ENCODE measurements at places on chromosomes 3 and 15.

DNA sequence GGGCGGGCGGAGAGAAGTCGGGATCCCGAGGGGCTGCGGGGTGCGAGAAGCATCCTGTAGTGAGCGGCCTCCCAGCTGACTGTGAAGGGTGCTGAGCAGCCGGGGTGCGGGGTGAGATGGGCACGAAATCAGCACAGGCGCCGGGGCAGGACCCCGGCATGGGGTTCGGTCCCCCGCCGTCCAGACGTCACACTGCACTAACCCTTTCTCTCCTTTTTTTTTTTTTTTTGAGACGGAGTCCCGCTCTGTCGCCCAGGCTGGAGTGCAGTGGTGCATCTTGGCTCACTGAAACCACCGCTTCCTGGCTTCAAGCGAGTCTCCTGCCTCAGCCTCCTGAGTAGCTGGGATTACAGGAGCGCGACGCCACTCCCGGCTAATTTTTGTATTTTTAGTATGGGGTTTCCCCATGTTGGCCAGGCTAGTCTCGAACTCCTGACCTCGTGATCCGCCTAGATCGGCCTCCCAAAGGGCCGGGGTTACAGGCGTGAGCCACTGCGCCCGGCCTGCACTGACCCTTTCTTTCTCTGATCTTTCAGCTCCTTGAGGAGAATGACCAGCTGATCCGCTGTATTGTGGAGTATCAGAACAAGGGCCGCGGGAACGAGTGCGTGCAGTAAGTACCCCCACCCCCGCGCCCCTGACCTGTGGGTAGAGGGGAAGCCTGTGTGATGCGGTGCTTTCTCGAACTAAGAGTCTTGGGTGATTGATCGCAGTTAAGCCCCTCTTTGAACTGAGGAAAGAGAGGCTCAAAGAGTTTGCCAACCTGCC is 513 bp downstream of the SS18L2 start:
- DNase-seq = no peak

- DNase-seq = no peak
These were observed 24.5 kb downstream of the CHDH start for GRCh38 chr3:53821631-53822121.

- DNase-seq = no peak
These were observed 75.9 kb downstream of the TMEM108 start for GRCh38 chr3:133113927-133114597.

- DNase-seq = no peak
These were observed 19.0 kb upstream of the DMXL2 start for GRCh38 chr15:51641490-51642130.

GRCh38 chr15:62877276-62877857 is 165.2 kb upstream of the TPM1 start:
- no peak for DNase-seq

DNA sequence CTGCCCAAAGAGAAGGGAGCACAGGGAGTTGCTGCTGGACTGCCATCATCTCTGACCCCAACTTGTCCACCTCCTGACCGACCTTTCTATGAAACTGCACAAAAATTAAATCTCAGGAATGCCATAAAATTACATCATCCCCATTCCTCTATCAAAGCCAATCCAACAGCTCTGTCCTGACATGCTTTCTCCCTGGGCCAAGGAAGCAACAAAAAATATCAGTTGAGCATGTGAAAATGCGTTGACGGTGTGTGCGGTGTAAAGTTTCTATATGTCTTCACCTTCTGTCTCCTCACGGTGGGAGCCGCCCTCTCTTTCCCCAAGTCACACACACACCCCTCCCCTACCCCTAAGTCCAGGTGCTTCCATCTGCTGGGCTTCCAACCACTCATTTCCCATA is 3.6 kb upstream of the ZNF774 start:
- no peak for DNase-seq

- DNase-seq = peak; percentile 36
These were observed 474 bp downstream of the ATP2C1 start for GRCh38 chr3:130894130-130894985.

GRCh38 chr3:90184861-90185260 is 1077.4 kb downstream of the EPHA3 start:
- DNase-seq = no peak

GRCh38 chr3:120693439-120694171 is 11.6 kb upstream of the HGD start:
- DNase-seq = no peak

- DNase-seq = no peak
These were observed 175.4 kb upstream of the PRICKLE2 start for GRCh38 chr3:64400706-64401105.

GRCh38 chr3:195932418-195933043 is 24.2 kb upstream of the TNK2 start:
- DNase-seq = no peak

- DNase-seq = no peak
These were observed 151.1 kb downstream of the PGPEP1L start for GRCh38 chr15:98856532-98856907.

GRCh38 chr15:75452865-75453702 is 1.6 kb upstream of the SIN3A start:
- DNase-seq = no peak
